ENCODE measurements at places on chromosomes 4 and X.

- ATAC-seq: no peak
Observed at GRCh38 chr4:30024526-30024925, 695.6 kb upstream of the PCDH7 start.

DNA sequence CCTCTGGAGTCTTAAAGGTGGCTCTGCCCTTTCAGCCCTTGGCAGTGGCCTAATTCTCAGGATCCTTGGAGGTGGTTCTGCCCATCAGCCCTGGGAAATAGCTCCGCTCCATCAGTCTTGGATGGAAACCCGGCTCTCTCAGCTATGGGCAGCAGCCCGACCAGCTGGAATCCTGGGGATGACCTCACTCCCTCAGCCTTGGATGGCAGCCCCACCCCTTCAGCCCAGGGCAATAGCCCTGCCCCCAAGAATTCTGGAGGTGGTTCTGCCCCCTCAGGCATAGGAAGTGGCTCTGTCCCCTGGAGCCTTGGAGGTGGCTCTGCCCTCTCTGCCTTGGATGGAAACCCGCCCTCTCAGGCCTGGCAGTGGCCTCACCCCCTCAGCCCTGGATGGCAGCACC is 127.7 kb downstream of the RBMX2 start:
- ATAC-seq: no peak

GRCh38 chrX:136608295-136608933 is 39.5 kb upstream of the CD40LG start:
- peak; percentile 84 for ATAC-seq

DNA sequence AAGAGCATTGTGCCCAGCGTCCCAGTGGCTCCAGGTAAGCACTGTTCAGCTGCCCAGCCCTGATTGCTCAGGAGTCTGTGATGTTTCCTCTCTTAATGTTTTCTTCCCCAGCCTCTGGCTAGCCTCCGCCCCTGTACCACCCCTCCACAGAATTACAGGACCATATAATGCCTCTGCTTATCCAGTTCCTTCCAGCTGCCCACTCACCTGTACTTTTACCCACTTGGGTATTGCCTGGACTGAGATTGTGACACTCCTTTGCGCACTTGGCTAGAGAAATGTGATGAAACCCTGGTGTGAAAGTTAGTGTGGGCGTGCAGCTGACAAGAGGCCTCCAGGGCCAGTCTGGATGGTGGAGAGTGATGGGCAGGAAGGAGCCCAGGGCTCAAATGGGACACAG is at the start of gene AWAT2:
AWAT2 (minus strand) TSS at position 14 of the 400 bp plus-strand sequence; CDS start at position 8, 6 bp downstream.
- no peak for ATAC-seq

DNA sequence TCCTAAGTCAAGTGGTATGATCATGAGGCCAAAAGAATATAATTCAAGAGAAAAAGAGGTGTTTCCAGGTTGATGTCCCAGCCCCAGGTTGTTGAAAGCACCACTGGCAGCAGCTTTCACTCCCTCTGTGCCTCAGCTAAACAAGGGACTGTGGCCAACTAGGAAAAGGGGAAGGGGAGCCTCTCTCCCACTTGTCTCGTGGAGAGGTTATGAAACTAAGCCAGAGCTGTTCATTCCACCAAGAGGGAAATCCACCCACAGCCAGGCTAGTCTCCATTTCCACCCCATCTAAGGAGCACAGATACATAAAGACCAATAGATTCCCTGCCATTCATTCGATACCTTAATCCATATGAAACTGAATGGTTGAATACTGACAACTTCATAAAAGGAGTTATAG is 8.1 kb downstream of the ANXA5 start:
- ATAC-seq: no peak

GRCh38 chr4:43112139-43112538 is 219.6 kb downstream of the GRXCR1 start:
- no peak for ATAC-seq

DNA sequence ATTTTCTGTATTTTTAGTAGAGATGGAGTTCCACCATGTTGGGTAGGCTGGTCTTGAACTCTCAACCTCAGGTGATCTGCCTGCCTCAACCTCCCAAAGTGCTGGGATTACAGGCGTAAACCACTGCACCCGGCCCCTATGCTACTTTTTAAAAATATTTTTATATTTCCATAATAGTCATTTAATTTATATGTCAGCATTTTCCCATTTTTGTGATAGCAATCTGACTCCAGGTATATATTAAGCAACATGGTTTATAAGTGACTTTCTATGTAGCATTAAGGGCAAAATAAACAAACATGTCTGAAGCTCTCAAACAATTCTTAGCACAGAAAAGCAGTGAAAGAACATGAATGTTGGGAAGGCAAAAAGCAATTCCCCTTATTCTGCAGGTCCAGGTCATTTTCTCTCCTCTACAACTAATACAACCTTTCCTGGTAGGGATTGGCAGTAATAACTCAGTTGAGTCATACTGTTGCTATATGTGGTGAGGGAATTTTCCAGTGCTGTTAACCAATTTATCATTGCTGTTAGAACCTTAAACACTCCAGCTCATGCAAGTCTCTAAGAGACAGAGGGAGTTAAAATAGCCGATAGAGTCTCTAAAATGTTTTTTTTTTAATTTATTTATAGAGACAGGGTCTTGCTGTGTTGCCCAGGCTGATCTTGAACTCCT is 24.0 kb downstream of the SMIM14 start:
- ATAC-seq: peak; percentile 28

- no peak for ATAC-seq
Observed at GRCh38 chr4:140940589-140940988, 184.4 kb upstream of the TBC1D9 start.

GRCh38 chr4:124415146-124415545 is 297.4 kb downstream of the ANKRD50 start:
- no peak for ATAC-seq

DNA sequence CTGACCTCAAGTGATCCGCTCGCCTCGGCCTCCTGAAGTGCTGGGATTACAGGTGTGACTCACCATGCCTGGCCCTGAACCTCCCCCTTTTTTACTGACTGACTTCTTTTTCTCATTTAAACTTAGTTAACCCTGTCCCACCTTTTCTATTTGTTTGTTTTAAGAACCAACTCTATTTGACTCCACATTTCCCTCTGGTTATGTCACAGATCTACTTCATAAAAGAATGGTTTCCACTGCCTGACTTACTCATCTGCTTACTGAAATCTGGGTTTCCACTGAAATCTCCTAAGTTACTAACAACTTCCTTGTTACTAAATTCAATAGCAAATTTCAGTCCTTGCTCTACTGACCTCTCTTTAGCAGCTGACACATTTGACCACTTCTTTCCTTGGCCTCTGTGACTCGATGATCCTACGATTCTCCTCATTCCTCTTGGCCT is 28.0 kb upstream of the NSUN7 start:
- peak; percentile 74 for ATAC-seq

GRCh38 chr4:7204656-7205387 is 12.5 kb downstream of the SORCS2 start:
- no peak for ATAC-seq

DNA sequence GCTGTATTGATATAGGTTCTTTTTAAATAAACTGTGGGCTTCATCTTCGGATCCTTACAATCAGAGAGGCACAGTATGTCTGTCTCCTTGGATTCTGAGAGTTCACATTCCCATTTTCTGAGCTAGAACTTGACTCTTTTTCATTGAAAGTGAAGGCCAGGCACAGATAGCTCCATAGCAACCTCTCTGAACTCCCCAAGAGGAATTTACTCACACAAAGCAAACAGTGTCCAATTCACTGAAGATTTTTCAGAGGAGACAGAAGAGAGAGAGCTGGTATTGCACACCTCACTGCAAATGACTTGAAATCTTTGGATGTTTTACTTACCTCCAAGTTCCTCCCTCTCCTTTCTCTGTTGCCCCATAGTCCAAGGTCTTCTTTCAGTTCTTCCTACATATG is 130.9 kb upstream of the CASK start:
- ATAC-seq: no peak

DNA sequence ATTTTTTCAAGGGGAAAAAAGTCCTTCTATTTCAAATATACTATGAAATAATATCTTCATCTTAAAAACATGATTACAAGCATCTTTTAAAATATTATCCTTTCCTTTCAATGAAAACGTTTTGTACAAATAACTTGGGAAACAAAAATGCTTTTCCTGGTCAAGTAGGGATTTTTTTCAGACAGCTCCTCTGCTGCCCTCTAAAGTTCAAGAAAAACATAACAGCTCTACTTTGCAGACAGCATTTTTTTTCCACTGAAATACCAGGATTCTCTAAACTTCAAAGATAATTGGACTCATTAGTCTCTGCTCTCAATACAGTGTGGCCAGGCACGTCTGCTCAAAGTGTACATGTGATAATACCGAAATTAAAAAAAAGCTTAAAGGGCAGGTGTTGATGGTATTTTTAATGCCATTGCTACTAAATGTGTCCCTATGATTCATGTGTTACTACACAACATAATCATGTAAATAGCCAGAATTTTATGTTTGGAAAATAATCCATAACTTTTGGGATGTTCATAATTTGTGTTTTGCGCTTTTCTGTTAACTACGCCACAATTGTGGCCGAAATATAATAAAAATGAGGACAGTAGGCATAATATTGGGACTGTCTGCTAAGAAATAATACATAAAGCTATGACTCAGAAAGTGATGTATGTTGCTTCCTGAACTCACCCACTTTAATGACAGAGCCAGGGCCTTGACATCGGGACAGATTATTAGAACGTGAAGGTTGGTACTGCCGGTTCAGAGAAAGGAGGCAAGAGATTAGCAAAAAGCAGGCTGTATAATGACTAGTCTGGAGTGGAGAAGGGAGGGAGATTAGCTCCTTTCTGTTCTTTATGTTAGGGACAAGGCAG is 478.9 kb downstream of the KCNIP4 start:
- ATAC-seq: no peak

DNA sequence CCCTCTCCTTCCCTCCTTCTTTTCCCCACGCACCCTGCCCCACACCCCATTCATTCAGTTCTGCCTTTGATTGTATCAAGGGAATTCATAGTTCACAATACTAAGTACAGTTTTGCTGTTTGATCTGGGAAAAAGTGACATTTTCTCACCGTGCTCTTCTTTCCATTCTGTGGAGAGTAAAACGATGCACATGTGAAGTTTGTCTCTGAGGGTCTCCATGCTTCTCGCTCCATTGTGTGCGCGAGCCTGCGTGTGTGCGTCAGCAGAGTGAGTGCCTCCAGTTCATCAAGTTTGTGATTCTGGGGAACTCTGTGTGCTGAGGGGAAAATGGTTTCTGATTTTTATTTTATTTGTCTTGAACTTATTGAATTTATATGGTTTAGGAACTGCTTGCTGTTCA is 1.9 kb downstream of the STK26 start:
- no peak for ATAC-seq
